GM04503 (cell line): ENCODE measurements at places on chromosomes 7 and 10.

DNA sequence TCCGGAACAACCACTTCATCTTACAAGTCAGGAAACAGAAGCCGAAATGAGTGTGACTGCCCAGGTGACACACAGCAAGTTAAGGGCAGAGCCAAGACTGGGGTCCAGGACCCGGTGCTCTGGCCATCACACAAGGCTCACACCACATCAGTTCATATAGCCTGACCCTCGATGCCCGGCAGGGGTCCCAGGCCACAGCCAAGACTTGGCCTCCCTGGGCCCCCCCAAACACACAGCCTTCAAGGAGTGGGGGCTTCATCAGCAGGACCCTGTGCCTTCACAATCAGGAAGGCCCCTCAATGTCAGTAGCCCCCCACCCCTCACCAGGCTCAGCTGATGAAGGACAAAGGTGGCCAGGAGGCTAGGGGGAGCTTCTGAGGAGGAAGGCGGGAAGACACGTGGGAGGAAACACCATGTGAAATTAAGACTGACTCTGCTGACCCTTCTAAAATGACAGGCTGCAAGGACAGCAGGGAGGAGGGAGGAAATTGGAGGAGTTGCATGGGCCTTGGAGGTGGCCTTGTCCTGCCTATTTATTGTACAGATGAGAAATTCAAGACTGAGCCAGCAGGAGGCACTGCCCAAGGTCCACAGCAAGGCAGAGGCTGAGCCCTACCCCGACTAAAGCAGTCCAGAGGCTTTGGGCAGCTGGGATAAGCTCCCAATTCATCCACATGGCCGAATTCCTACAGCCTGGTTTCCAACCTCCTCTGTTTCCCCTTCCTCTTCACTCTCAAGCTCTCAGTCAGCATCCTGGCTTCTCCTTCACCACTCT lies 216.1 kb upstream of the ZMIZ1 start:
- DNase-seq, result no peak

DNA sequence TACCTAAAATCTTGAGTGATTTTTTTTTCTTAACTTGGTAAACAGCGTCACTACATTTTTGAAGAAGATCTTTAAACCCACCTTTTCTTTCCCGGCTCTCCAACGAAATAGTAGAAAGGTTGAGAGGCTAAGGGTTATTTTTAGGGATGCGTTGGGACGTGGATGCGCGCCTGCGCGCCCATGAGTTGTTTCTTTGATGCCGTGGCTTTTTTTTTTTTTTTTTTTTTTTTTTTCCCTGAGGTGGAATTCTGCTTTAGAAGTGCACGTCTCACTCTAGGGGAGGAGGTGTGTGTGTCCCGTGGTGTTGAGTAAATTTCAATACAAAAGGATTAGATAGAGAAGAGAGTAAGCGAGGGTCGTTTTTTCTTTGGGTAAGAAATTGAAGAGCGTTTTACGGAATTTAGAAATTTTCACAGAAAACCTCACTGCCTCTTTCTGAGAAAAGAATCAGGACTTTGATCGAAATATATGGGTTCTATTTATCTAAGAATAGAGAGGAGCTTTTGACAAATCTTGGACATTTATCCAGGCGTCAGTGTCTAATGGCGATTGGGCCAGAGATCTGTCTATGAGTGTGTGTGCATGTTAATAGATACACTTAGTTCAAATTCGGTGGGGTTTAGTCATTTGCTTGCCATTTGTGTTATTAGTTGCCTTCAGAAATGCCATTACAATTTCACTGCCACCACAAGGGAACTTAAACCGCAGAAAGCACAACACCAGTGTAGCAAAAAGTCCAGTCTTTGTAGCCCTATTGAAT lies 1.2 kb upstream of the SP8 start:
- DNase-seq, result no peak

GRCh38 chr10:88066319-88066718 lies 202.9 kb downstream of the PTEN start:
- DNase-seq, result no peak

DNA sequence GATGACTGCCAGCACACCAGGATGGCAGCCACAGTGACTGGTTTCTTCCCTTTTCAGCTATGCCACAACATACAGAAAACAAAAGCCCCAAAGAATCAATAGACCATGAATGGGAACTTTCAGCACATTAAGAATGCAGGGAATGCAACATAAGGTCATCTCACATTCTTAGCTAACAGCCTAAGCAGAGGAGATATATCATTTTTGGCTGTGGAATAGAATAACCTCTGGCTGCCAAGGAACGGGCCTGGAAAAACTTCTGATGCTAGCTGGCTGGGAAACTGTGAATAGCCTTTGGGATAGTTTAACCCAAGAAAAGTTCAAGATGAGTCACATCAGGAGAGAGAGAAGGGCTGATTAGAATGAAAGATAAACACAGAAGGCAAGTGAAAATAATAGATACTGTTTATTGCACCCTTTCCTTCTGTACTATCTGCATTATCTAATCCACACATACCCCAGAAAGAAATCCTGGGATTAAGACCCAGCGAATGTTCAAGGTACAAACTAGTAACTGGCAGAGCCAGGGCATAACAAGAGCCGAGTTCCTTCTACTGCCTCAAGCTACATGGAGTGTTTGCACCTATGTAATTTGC lies 169.2 kb downstream of the SEMA3A start:
- peak; percentile 99 for DNase-seq

DNA sequence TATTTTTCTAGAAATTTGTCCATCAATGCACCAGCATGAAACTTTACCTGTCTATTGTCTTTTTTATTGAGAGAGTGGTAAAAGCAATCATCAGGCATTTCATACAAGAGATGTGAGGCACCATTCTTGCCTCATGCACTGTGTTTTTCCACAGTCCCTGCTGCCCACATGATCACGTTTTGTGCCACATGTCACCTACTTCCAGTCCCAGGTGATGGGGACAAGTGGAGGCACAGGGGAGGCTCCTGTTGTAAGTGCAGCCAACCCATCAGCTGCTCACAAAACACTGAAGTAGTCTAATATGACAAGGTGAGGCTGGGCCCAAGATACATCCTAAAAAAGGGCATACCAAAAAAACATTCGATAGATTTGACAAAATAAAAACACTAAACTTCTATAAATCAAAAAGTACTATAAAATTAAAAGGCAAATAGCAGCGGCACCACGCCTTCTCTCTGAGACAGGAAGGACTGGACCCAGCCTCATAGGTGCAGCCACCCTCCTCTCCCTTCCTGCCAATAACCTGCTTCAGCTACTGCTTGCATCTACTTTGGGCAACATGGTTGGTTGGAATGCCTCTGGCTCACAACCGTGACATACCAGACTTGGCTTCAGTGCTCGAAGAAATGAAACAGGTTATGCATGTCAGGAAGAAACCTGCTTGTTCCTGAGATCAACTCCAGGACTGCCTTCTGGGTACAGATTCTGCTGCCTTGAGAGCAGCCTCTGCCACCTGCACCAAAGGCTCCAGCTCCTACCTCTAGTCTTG lies 2.3 kb downstream of the ZC3HAV1L start:
- no peak for DNase-seq

DNA sequence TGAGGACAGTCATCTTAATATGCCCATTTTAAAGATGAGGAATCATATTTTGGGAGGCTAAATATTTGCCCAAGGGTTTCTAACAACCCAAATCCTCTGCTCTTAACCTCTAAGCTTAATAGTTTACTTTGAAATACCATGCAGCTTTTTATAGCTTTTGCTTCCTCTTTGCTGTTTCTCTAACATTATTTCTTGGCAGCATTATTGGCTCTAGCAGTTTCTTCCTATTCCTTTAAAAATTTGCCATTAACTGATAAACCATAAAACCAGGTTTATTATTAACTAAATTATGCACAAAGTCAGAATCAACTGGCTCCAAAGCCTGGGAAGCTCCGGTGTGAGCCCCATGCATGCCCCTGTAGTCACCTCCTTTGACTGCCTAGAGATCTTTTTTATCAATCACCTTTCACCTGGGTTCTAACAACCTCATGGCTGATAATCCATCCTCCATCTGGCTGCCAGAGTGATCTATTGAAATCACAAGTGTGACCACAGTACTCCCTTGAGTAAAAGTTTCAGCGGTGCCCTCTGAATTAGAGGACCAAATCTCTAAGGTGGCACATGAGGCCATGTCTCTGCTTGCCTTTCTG lies 62.4 kb downstream of the ITGB8 start:
- no peak for DNase-seq

- no peak for DNase-seq
Observed at GRCh38 chr7:154587792-154588191, 415.1 kb downstream of the PAXIP1 start.

GRCh38 chr7:65239707-65240352 lies 133.8 kb upstream of the ZNF92 start:
- DNase-seq, result no peak

GRCh38 chr7:101859411-101860106 lies 42.1 kb downstream of the CUX1 start:
- peak; percentile 22 for DNase-seq

DNA sequence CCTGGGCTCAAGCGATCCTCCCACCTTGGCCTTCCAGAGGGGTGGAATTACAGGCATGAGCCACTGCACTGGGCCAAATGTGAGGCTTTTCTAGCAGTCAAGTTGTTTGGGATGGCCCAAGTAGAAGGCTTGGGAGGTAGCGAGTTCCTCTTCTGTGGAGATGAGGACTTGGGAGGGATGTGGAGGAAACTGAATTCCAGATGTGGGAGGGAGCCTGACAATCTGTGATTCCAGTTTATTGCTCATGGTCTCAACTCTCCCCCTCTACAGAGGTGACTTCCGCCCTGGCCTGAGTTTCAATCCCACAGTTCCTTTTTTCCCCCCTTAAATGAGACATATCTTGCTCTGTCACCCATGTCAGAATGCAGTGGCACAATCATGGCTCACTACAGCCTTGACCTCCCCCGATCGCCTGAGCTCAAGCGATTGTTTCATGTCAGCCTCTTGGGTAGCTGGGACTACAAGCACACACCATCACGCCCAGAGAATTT lies 3.4 kb downstream of the STYXL1 start:
- DNase-seq, result no peak

DNA sequence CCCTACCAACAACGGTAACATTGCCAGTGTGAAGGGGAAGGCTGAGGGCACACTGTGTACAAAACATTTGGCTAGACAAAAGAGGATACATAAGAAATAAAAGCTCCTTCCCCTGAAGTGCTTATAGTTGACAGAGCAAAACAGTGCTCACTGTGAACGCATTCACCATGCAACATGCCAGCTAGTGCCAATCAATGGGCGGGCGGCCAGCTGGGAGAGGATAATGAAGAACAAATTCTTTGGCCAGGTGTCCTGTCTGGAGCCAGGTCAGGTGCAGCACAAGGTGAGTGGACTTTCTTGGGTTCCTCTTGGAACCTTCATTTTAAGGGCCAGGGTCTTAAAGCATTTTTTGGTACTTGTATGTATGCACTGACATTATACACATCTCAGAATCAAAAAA lies 106.1 kb downstream of the ICA1 start:
- no peak for DNase-seq

DNA sequence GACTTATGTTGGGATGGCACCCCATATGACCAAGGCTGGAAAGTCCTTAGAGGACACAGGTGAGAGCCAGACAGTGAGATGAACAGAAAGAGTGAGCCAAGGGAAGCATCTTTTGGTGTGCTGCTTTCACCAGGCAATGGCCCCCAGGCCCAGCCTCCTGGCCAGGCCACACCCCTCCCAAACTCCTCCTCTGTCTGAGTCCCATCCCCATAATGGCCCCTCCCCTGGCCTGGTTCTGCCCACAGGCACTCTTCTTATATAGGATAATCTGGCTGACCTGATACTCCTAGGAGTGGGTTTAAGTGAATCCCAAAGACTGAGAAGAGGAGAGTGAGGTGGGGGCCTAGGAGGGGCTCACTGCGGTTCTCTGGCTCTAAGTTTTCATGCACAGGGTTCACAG lies 252.5 kb downstream of the RPS24 start:
- no peak for DNase-seq

DNA sequence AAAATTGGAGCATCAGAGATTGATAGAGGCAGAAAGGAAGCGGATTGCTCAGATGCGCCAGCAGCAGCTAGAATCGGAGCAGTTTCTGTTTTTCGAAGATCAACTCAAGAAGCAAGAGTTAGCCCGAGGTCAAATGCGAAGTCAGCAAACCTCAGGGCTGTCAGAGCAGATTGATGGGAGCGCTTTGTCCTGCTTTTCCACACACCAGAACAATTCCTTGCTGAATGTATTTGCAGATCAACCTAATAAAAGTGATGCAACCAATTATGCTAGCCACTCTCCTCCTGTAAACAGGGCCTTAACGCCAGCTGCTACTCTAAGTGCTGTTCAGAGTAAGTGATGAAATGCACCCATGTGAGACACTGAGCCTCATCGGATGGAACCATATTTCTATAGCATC lies 33.1 kb downstream of the STAMBPL1 start:
- no peak for DNase-seq

DNA sequence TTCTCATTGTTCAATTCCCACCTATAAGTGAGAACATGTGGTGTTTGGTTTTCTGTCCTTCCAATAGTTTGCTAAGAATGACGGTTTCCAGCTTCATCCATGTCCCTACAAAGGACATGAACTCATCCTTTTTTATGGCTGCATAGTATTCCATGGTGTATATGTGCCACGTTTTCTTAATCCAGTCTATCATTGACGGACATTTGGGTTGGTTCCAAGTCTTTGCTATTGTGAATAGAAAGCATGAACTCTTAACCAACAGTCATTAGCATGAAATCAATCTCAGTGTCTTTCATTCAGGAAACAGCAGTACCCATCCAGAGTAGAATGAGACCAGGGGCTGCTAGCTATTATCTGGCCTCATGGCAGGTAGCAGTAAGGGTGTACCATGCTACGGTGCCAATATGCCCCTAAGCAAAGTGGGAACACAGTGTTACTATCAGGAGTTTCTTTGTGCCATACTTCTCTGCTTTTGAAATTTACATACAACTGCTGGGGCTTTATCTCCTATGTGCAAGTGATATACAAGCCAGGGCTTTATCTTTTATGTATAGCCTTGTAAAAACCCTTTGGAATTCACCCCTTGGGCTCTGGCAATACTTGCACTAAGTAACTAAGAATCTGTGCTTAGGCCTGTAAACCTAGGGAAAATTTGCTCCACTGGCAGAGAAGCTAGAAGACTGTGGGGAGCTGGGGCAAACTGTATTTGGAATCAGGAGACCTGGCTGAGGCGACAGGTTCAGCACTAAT lies 5.4 kb downstream of the PON2 start:
- DNase-seq, result no peak

- DNase-seq, result no peak
Observed at GRCh38 chr7:120876922-120877321, 19.0 kb upstream of the TSPAN12 start.

DNA sequence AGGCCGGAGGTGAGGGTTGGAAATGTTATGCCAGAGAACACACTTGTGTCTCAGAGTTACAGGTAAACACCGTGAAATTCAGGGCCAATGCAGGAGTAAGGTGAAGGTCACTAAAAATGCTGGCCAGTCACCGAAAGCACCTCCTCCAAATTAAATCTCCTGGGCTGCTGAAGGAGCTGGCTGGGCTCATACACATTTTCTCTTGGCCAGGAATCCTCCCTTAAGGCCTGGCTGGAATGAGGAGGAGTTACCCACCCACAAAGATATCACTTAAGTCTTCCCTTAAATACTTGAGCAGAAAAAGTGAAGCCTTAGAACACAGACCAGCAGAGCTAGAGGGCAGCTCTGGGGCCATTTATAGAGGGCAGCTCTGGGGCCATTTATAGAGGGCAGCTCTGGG lies 46.3 kb downstream of the HTRA1 start:
- DNase-seq, result no peak

GRCh38 chr10:89201345-89202032 lies 5.6 kb downstream of the CH25H start:
- DNase-seq, result no peak

GRCh38 chr10:59096631-59097030 lies 79.8 kb upstream of the PHYHIPL start:
- no peak for DNase-seq
